GM12865 (cell line): ENCODE measurements at places on chromosomes 5 and 9.

GRCh38 chr9:85553475-85553874 is 188.3 kb downstream of the AGTPBP1 start:
- DNase-seq = no peak

GRCh38 chr9:98994172-98995058 is 50.7 kb downstream of the COL15A1 start:
- DNase-seq = no peak

DNA sequence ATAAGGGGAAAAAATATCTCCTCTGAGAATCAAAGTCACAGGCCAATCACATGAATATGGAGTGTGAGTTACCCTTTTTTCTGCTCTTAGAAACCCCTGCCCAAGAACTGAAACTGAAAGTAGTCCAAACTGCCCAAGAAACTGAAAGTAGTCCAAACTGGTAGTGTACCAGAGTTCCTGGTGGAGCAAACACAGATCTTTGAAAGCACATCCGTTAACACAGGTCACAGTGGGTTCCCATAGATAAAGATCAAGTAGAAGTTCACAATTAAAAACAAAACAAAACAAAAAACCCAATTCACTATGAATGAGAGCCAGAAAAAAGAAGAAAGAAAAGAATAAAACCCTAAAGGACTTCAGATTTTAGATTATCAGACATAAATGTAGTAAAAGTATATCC is 332.4 kb upstream of the EFNA5 start:
- DNase-seq = peak; percentile 72

GRCh38 chr9:112384690-112385089 is 4.8 kb downstream of the HSDL2 start:
- peak; percentile 47 for DNase-seq

GRCh38 chr5:118883362-118883761 is 105.0 kb downstream of the DTWD2 start:
- no peak for DNase-seq

- no peak for DNase-seq
These were observed 30.2 kb downstream of the SLC6A3 start for GRCh38 chr5:1415059-1415425.

DNA sequence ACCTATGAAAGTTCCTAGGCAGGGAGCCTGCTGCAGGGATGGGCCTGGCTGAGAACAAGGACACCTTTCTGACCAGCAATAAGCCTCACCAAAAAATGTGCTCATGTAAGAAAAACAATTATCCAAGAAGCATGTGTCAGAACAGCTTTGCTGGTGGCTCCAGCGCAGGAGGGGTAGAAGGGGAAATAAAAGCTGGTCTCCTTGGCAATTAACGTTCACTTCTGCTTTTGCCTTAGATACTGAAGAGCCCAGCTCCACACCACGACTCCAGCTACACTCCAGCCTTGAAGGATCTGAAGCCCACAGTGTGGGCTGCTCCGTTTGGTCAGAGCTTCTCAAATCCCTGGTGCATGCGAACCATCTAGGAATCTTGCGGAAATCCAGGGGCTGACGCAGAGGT is 107.6 kb upstream of the PHYKPL start:
- no peak for DNase-seq

DNA sequence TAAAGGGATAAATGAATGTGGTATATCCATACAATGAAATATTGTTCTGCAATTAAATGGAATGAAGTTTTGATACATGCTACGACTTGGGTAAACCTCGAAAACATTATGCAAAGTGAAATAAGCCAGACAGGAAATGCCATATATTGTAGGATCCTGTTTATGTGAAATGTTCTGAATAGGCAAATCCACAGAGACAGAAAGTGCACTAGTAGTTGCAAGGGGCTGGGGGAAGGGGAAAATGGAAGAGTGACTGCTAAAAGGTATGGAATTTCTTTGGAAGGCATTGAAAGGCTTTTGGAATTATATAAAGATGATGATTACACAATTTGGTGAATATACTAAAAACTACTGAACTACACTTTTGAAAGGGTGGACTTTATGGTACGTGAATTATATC is 97.0 kb downstream of the FOXD1 start:
- no peak for DNase-seq

DNA sequence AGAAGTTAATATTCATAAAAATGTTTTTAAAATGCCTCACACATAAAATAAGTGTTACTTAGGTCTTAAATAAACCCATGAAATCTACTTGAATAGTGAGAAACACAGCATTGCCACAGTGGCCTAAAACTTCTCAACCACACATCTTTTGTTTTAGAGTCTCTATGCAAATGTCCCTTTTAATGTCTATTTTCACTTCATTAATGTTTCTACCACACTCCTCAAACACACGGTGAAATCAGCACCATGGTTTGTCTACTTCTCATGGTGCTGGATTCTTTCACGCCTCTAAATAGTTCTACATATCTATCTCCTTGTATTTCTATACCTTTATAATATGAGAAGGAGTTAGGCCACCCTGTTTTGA is 111.2 kb downstream of the EDIL3 start:
- DNase-seq = peak; percentile 21

DNA sequence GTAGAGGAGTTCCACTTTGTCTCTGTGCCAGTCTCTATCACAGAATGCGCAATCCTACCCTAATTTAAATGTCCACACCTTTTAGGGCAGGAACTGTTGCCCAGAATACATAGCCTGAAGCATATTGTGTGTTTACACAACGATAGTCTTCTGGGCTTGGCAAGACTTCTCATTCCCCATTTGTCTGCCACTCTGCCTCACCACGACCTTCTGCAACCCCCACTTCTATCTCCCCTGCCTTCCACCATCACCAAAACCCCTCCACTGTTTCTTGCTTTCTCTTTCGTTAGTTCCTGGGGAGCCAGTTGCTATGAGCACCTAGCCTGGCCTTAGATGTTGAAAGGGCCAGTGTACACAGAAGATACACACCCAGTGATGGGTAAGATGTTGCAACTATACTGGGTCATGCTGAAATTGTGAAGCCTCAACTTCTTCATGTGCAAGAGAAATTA is 883 bp upstream of the RNF145 start:
- no peak for DNase-seq

GRCh38 chr9:12363439-12363838 is 329.7 kb upstream of the TYRP1 start:
- no peak for DNase-seq

DNA sequence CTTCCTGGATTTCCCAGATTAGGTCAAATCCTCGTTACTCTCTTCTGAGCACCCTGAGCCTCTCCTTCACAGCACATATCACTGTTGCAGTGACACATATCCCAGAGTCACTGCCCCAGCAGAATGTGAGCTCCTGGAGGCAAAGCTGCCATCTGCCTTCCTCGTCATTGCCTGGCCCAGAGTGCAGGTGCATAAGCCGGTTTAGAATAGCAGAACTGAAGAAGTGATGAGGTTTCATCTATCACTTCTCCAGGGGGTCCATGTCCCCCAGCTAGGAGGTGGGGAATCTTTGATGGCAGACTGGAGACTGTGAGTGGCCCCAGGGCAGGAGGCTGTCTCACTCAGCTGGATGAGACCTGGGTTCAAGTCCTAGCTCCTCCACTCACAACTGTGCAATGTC is 25.8 kb downstream of the NIPAL4 start:
- peak; percentile 27 for DNase-seq

DNA sequence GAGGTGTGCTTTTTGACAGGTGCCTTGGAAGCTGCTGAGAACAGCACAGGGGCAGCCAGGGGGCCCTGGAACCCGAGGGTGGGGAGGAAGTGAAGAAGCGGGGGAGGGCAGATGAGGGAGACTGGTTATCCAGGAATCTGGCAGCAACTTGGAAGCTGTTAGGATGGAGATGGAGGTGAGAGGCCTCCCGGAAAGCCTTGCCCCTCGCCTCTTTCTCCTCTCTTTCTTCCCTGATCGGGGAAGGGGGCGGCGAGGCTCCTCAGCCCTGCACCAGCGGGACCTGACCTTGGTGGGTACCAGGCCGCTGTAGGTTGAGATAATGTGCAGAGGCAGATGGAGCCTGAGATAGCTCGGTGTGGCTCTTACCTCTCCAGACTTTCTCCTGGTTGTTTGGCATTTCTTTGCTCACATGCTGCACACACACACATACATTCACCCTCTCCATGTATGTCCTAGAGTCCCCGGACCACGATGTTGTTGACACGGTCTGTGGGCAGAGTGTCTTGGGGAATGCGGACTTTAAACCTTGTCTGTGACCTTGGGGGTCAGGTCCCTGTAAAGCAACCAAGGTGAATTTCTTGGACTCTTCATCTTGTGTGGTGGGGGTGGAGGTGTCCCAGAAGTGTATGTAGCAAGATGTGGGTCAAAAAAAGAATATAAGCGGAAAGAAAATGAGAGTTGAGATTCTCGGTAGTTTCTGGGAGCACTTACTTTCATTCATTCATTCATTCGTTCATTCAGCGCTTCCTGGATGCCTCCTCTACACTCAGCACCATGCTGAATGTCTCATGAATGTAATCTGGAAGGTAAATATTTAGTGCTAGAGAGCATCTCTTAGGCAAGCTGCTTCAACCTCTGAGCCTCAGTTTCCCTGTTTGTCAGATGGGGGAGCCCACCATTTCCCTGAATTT is 1.6 kb downstream of the WWC1 start:
- no peak for DNase-seq

DNA sequence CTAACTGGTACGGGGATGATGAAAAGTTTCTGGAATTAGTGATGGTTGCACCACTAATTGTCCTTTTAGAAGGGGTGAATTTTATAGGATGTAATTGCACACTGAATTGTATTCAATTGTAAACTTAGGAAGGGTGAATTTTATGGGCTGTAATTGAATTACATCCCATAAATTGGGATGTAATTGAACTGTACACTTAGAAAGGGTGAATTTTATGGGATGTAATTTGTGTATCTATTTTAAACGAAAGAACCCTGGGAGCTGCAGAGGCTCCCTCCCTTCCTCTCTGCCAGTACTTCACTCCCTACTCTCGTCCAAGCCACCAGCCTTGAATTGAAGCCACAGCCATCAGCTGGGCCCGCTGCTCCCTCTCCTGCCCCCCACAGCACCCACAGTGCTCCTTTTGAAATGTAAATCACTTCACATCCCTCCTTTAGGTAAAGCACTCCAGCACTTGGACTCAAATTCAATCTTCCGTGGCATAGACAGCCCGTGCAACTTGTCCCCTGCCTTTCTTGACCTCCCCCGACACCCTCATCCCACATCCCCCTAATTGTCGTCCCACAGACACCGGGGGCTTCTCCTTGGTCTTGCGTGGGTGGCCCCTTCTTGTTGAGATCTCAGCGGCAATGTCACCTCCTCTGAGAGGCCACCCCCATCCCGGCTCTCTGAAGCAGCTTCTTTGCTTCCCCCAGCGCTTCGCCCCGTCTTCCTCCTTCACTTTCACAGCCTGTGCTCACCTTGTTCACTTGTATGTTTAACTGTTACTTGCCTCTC is 84.2 kb upstream of the HRH2 start:
- DNase-seq = no peak

- no peak for DNase-seq
These were observed 140.9 kb downstream of the ZNF608 start for GRCh38 chr5:124605541-124605940.

- peak; percentile 85 for DNase-seq
These were observed 25.1 kb downstream of the TRIO start for GRCh38 chr5:14168144-14168792.

- no peak for DNase-seq
These were observed 69.1 kb upstream of the RICTOR start for GRCh38 chr5:39143151-39143860.

GRCh38 chr5:158746979-158747378 is 352.7 kb downstream of the EBF1 start:
- no peak for DNase-seq

GRCh38 chr5:73883646-73884045 is 257.6 kb downstream of the ARHGEF28 start:
- DNase-seq = no peak

DNA sequence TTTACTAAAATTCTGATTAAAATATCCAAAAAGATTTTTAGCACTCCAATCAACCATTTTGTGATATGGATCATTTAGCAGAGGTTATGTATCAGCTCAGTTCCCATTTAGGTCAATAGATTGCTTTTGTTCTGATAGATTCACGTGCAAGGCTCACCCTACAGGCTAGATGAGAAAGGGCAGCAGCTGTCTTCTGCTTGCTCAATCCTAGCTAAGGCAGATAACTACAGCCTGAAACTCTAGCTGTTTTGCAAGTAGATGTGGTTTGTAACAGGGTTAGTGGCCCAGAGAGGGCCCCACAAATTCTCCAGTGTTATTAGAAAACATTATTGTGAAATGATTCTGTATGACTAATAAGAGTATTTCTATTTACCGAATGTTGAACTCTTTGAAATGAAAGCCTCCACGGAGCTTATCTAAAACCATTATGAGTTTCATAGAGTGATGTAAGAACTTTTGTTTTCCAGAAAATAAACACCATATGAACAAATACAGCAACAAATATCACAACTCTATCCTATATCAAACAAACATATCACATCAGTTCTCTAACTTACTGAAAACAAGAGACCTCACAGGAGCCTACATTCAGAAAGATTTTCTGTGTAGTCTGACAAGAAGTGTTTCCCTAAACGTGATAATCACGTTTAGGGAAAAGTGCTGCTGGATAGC is 841.9 kb upstream of the ACO1 start:
- peak; percentile 94 for DNase-seq

DNA sequence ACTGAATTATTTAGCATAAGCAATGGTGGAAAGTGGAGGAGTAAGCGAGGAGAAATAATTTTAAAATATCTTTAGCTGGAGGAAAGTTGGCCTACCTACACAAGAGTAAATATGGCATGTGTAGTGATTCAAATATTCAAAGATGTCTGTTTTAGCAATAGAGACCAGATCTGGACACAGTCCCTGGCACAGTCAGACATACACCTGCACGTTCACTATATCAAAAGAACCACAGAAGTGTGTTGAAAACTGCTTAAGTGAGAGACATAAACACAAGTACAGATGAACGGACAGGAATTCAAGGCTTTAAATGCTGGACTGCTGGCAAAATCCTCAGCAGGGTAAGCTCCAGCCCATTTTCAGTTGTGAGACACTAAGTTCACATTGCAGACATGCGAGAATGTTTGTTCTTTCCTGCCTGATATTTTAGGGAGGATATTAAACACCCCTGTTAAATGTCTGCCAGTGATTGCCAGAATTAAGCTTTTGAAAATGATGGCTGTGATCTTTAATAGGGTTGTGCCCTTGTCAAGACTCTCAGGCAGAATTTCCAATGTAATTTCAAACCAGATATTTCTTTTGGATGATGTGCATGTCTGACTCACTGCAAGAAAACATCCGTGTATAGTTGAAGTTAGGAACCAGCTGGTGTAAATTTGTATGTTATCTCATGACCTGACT is 810.6 kb downstream of the TLE4 start:
- DNase-seq = no peak

DNA sequence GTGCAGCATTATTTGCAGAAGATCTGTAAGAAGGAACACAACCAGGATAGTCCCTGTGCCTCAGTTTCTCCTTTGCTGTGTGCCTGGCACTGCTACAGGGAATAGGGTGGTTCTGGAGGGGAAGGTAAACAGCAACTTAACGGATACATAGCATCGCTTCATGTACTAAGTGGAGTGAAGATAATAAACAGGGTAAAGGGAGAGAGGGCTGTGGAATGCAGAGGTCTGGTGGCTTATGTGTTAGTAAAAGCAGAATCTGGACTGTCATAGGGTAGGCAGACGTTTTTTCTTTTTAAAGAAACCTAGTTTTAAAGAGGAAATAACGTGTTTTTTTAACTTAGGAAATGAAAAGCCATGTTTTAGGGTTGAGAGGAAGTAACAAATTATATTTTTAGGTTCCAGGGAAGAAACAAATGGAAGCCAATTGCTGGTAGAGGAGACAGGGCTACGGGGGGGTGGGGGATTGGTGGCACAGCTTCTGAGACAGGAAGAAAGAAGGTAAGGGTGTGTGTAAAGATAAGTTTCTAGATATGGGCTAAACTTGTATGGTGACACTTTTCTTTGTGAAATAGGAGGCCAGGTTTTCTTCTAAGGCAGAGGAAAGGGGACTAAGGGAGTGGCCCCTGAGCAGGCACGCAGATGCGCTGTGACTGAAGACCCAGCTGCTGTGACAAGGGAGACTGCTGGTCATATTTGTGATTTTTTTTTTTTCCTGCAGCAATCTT is 1.3 kb downstream of the GNG10 start:
- DNase-seq = no peak
